ENCODE measurements at places on chromosomes 13 and 19.
A peak's percentile ranks its signal among the peaks of the same experiment; 100 is the strongest.

DNA sequence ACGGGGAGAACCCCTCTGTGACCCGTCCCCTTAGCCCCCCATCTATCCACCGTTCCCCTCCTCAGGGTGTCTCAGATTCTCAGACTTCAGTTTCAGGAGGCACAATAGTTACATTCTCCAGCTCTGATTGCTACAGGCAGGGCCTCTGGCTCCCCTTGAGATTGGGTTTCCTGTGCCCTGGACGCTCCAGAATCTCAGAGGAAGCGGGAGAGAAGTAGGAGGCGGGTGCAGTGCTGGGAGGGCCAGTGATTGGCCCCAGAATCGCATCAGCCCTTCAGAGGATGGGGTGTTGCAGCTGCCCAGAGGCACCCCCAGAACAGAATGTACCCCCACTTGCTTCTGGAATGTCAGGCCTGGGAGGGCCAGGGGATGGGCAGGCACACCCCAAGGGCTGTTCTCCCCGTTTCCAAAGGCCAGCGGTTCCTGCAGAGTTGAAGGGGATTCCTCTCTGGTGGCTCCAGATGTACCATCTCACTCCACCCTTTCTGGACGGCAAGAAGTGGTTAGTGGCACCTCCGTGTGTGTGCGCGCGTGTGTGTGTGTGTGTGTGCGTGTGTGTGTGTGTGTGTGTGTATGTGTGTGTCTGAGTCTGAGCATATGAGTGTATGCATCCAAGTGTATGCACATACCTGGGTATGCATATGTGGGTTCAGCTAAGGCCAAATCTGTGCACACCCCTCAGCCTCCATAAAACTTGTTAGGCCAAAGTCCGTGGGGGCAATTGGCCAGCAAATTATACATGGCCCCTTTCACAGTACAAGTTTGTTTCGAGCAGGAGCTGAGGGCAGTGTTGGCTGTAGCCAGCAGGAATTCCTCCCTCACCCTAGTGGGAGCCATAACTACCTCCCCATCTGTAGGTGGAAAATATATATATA lies 35.5 kb downstream of the LYL1 start:
- no peak for DNase-seq

DNA sequence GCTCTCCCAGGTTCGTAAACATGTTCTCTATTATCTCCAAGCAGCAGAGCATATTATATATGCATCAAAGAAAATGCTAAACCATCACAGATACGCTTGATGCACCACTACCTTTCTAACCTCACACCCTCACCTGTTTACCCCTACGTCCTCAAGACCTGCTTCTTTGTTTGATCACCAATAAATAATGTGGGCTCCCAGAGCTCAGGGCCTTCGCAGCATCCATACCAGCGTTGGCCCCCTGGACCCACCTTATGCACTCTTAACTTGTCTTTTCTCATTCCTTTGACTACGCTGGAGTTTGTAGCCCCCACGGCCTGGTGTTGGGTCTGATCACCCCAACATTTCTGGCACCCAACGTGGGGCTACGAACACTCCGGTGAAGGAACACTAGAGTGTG lies 10.0 kb upstream of the ZNF443 start:
- DNase-seq: no peak

GRCh38 chr19:51091126-51091525 lies 8.4 kb upstream of the KLK14 start:
- DNase-seq: no peak

DNA sequence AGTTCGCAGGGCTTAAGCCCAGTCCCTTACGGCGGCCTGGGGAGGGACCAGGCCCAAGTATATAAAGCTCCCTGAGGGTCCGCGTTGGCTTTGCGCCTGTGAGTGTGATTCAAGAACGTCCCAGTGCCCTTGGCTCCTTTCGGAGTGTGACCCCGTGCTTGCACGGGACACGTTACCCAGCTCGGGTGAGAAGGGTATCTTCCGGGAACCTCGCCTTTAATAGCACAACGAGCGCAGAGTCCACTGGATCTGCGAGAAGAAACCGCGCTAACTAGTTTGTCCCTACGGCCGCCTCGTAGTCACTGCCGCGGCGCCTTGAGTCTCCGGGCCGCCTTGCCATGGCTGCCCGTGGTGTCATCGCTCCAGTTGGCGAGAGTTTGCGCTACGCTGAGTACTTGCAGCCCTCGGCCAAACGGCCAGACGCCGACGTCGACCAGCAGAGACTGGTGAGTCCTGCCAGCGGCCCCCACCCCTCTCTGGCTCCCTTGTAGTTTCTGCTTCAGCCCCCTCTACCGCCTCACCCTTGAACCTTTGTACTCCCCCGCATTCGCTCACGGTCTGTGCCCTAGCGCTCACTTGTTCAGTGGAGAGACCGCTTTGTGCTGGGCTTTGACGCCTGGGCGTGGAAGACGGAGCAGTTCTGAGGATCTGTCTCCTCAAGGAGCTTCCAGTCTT lies at the start of gene DNAJC15:
Gene DNAJC15, plus strand, starts transcription at position 298 of the 675 bp plus-strand sequence. Its CDS starts 41 bp downstream, at position 339.
- DNase-seq: peak; percentile 90

GRCh38 chr13:77511552-77511951 lies 24.0 kb upstream of the SCEL start:
- DNase-seq: peak; percentile 13

DNA sequence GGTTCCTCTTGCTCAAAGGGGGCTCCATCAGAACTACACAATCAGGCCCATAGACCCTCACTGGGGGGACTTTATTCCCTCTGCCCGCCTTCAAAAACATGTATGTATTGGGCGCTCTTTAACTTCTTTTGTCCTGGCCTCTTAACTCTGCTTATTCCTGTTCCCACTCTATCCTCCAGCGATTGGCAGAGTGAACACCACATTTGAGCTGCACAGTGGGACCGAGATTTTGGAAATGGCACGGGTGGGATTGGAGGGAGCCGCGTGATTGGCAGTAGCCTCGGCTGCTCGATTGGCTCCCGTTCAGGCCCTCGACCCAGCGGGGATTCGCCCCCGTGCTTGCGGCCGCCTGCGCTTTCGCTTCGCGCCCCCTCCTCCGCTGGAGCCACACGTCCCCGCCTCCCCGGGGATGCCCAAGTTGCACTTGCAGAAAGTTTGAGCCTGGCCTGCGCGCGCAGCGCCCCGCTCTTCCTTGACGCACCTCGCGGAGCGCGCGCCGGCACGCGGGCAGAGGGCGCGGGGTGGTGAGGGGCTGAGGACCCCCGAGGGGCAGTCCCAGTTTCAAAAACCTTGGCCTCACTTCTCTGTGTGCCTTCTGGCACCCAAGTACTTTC lies at the start of gene ZIC5:
Gene ZIC5, minus strand, starts transcription at position 192 of the 614 bp plus-strand sequence. Its CDS starts 164 bp downstream, at position 28.
- DNase-seq: no peak

DNA sequence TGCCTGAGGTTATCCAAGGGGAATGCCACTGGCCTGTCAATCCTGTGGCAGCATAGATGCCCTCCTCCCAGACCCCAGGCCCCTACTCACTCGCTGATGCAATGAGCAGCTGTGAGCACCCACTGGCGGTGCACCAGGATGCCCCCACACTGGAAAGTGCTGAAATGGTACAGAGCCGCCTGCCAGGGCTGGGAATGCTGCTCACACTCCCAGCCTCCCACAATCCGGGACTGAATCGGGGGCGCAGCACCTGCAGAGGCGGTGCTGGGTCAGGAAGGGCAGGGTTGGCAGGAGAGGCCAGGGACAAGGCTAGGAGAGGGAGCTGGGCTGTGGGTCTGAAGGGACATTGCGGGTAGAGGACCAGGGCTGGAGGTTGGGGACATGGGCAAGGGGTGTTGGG lies 2.0 kb downstream of the KLK1 start:
- no peak for DNase-seq

GRCh38 chr19:20078581-20079031 lies 806 bp downstream of the ZNF90 start:
- DNase-seq: peak; percentile 44

DNA sequence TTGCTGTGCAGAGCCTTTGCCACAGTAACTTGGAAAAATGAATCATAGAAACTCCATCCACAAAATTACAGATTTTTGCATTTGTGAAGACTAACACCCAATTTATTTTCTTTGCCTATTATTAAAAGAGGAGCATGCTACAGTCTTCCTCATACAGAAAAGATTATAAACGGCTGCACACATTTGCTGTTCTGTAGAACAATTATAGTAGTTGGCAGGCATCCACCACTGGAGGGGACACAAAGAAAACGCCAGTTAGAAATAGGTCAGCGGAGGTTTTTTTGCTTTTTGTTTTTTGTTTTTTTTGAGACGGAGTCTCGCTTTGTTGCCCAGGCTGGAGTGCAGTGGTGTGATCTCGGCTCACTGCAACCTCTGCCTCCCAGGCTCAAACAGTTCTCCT lies 51.6 kb downstream of the SACS start:
- no peak for DNase-seq

DNA sequence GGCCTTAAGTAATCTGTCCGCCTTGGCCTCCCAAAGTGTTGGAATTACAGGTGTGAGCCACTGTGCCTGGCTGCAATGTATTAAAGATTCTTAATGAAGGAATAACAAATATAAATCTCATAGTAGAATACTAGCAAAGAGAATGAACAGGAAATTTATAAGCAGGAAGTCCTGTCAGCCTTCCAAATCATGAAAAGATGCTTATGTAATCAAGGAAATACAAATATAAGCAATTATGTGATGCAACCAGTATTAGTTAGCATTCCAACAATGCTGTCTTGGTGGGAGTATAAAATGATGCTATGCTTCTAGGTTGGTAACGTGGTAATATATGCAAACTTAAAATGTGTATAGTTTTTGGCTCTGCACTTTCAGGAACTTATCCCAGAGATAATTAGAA lies 133.8 kb downstream of the PDS5B start:
- DNase-seq: no peak

- peak; percentile 69 for DNase-seq
These were observed 3.2 kb downstream of the CRLF1 start for GRCh38 chr19:18603255-18603957.

- peak; percentile 100 for DNase-seq
These were observed 527 bp downstream of the CCDC9 start for GRCh38 chr19:47256693-47257410.

GRCh38 chr13:47841151-47841550 lies 159.9 kb downstream of the SUCLA2 start:
- no peak for DNase-seq

GRCh38 chr13:76632401-76633044 lies 253.7 kb downstream of the KCTD12 start:
- DNase-seq: peak; percentile 25

DNA sequence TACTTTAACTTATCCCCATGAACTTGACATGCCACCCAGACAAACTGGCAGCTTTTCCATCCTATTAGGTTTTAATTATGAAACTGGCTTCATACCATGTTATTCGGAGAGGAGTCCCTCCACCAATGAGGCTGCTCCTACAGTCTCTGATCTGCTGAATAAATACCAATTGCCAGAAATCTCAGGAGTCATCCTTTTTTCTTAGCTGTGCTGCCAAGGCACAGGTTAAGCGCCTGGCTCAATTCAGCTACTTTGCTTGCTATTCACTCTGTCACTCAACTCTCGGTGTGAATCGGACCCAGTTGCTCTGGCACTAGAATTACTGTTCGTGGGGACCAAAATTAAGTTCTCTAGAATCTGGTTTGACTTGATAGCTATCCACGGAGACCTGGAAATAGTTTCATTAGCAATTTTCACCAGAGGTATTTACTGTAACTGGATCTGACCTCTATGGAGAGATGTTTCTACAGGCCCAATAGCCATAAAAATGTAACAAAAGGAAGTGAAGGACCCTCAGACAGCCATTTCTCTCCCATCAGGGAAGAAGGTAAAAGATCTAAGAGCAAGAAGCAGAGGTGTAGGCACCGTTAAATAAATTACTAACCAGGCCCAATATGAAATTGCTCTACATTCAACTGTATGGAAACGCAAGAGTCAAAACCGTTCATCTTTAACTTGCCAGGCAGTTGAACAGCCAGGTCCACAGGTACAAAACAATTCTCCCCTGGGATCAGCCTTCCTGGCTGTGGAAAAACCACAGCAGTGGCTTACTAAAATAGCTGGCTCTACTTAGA lies 5.4 kb downstream of the ZC3H4 start:
- no peak for DNase-seq

- no peak for DNase-seq
These were observed 4.5 kb upstream of the TSPAN16 start for GRCh38 chr19:11291415-11291814.

- no peak for DNase-seq
These were observed 201.9 kb downstream of the KCTD12 start for GRCh38 chr13:76684336-76684735.

GRCh38 chr13:32829269-32829668 lies 187.0 kb upstream of the KL start:
- no peak for DNase-seq

DNA sequence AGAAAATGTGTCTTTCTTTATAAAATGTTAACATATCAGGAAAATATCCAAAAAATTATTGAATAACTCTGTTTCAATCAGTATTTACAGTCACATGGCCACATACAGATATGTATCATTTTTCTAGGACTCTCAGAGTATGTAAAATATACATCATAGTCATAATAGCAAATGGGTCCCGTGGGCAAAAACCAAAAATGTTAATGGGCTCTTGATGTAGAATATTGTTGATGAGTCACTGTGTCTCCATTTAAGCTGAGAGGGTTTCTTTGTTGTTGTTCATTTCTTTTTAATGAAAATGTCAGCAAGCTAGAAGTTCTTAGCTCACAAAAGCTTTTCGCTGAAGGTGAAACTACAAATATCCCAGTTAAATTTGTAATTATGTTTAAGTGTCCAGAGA lies 1713.1 kb upstream of the PCDH20 start:
- DNase-seq: no peak

DNA sequence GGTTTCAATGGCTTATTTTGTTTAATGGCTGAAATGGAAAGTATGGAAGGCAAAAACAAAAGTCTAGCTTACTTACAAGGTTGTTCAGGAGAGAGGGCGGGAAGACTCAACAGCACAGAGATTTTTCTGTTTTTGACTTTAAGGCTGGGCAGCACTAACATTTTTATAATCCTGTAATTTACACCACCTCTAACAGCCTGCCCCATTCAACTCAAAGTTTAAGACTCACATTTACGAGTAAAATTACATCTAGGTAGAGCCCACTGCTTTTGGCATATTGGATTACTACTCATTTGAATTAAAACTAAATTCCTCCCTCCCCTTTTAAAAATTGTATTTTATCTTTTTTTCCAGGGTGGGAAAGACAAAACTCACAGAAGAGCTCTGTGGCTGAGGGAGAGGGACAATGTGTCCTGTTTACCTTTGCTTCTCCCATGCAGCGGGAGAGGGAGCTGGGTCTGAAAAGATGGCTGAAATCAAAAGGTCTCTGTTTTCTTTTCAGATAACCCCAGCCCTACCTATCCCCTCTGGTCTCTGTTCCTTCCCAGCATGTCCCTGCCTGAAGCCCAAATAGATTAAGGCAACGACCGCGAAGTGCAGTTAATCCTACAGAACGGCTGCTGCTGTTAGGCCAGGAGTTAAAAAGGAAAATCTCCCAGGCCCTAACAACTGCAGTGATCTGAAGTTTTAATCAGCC lies 6.6 kb downstream of the EFNB2 start:
- no peak for DNase-seq

DNA sequence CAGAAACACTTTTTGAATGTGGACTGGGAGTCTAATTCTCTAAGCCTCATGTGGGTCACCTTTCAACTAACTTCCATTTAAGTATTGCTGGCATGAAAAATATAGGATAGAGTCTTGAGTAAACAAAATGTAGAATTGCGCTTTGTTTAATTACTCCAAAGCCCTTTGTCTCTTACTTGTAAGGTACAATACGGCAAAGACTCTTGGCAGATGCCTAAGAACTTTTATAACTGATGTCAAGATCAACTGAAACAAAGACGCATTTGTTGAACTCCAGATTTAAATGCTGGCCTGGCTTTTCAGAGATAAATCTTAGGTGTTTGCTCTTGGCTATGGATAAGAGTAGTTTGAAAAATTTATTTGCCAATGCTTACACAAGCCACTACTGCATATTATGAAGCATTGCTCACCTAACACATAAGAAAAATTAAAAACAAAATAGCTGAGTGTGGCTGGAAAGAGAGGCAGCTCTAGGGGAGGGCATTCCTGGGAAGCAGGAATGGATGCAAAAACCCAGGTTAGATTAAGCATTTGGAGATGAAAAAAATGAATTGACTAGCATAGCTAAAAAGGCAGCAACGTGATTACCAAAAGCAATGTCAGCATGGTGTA lies 107.3 kb upstream of the STARD13 start:
- DNase-seq: no peak
